Femur (tissue), 1 donor: ENCODE measurements at places on chromosomes 1 and 21.

DNA sequence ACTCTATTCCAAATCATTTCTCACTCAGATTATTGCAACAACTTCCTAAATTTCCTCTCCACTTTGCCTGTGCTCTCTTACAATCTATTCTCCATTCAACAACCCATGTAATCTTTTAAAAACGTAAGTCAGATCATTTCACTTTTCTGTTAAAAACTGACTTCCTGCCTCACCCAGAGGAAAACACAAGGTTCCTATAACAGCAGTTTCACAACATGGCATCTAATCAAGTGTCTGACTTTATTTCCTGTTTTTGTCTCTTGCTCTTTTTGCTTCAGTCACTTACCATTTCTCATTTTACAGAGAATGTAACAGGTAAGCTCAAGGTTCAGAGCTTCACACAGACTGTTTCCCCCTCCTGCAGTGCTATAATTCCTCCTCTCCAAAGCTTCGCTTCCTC lies 560.7 kb downstream of the LRRIQ3 start:
- no peak for DNase-seq

GRCh38 chr1:24855474-24855873 lies 74.6 kb downstream of the RUNX3 start:
- DNase-seq = no peak

DNA sequence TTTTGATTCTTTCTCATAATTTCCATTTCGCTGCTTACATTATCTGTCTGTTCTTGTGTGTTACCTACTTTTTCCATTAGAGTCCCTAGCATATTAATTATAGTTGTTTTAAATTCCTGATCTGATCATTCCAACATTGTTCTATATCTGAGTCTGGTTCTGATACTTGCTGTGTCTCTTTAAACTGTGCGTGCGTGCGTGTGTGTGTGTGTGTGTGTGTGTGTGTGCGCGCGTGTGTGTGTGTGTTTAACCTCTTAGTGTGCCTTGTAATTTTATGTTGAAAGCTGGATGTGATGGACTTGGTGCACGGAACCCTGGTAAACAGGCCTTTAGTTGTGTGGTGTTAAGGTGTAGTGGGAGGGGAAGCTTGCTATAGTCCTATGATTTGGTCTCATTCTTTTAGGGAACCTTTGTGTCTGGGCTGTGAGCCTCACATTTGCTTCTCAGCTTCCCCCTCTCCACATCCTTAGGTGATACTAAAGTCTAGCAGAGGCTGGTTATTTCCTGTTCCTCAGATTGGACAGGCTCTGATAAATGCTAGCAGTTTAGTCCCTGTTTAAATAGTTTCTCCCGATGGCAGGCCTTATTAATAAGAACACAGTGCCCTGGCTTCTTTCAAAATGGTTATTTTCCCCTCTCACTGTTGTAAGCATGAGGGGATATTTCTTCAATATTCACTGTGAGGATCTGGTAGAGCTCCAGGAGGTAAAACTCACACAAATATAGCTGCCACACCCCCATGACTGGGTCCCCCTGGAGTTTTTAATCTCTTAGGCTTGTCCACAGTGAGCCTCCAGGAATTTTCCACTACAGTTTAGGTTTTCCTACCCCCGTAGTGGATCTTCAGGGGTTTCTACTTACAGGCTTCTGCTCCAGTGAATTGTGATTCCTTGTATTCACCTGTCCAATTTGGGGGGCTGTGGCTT lies 118.3 kb downstream of the GALNT2 start:
- no peak for DNase-seq

DNA sequence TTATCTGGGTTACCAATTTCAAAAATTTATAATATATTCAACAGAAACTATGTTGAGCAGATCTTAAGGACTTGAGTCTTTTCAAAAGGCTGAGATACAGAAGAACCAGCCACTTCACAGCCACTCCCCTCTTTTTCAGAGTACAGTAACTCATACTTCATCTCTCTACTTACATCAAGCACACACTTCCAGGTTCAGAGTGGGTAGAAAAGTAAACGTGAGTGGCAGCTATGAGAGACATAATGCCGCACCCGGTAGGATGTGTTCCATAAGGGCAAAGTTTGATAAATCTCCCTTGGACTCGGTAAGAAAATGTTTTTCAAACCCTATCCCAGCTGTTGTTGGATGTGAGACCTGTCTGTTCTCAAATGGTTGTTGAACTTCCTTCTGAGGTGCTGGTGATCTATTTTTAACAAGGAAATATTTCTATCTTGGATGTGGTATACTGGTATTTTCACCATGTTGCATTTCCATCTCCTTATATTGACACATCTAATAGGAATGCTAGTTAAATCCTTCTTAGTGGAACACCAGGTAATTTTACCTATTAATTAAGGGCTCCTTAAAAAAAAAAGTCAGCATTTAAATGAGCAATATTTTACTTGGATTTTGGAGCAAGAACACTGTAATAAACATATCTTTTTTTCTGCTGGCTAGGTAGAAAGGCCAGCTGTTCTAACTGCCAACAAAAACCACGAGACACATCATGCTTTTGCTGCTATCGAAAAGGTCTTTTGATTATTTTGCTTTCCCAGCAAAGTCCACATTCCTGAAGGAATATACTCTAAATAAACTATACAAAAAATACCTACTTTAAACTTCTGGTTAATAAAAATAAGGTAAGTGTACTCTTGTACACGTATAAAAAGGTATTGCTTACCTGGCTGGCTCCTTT lies 28.2 kb downstream of the CNN3 start:
- no peak for DNase-seq

GRCh38 chr1:60678391-60678790 lies 404.0 kb upstream of the NFIA start:
- DNase-seq = no peak

DNA sequence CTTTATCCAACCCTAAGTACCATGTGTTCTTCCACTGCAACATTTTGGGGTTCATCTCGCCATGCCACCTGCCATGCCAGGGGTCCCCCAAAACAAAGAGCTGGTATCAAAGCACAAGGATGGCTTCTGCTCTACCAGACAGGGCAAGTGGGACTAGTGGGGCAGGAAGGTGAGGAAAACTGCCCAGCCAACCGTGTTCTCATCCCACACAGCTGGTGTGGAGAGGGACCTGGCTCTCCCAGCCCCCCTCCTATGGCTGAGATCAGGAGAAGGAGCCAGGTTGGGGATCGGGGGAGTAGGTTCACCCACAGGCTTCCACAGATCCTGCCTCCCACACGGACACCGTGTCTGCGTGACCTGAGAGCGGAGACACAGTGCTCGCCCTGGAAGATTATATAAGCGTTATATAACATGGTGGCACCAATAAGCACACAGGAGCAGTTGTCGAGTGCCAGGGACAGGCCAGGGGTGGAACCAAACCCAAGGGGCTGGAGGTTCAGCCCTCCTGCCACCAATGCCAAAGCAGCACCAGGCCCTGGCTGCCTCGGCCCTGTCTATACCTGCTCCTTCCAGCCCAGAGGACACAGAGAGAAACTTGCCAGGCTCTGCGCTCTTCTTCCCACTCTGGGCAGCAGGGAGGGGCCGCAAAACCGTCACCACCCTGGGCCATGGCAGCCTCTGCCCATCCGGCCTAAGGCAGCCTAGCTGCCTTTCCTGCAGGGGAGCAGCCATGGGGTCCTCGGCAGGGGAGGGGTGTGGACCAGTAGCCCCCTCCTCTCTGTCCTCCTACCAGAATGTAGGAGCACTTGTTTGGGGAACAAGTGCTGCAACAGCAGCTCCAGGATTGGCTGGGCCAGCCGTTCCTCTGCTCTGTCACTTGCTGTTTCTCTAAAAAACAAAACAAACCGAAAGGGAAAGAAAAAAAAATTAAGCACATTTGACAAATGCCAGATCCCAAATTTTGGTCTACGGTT lies 43.5 kb downstream of the CD34 start:
- no peak for DNase-seq

GRCh38 chr1:107523061-107523460 lies 382.2 kb downstream of the NTNG1 start:
- DNase-seq = no peak

- DNase-seq = no peak
These were observed 124.9 kb upstream of the IRF2BP2 start for GRCh38 chr1:234734869-234735268.

DNA sequence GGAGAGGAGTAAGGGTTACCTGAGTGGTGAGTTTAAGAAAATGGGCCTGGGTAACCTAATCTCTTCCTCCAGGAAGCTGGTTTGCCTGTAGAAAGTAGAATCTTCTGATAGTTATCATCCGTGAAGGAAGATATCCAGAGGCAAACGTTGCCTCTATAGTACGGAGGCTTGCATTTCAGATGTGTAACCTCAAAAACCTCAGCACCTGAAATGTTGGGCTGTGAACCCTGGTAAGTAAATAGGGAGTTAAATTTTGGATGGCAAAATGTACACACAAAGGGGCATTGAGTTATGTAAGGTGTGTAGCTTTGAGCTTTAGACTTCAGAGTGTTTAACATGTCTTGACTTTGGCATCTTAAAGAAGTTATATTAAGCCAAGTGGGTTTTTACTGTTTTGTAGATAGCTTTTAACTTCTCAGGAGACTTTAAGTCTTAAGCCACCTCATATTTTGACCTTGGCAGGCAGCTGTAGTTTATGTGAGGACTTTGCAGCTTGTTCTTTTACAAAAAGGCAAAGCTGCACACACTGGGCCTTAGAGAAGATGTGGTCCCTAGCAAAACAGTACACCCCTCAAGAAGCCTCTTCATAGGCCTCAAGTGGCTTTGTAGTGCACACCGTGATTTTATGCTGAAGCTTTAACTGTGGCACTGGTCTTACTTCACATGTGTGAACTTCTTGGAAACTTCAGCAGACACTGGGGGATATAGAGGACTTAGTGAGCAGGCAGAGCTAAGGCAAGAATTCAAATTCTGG lies 83.4 kb downstream of the SNRPE start:
- DNase-seq = no peak

- DNase-seq = peak; percentile 86
These were observed 68.4 kb downstream of the TLR5 start for GRCh38 chr1:223074445-223075300.
